Uterus (tissue), 4 donors: ENCODE measurements at places on chromosomes 5 and 9.

- DNase-seq: no peak
Measured at GRCh38 chr5:96287136-96287535, 145.9 kb downstream of the PCSK1 start.

DNA sequence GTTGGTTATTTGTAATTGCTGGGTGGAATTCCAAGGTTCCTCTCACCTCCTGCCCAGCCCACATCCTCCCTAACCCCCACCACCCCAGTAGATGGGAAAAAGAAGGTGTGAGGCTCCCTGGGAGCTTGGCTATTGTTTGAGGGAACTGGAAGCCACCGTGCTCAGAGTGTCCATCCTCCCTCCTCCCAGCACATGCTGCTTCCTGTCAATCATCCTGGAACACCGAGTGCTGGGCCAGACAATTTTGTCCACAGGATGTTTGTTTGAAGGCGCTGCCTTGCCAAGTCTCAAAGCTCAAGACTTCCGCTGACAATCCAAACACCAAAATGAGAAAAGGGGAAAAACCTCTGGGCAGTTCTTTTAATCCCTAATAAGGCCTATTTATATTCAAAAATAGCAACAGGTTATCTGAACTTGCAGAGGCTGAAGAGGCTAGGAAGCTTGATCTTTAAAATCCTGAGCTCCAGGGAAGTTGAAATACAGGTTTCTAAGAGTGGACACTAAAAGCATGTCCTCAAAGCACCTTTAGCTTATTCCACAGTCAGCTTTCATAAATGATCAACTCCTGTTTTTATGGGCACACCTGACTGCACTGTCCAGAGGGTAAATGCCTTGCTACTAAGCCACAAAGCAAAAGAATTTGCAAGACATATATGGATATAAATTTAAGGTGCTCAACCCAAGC, 286.7 kb downstream of the NFIB start:
- DNase-seq: peak; percentile 33

DNA sequence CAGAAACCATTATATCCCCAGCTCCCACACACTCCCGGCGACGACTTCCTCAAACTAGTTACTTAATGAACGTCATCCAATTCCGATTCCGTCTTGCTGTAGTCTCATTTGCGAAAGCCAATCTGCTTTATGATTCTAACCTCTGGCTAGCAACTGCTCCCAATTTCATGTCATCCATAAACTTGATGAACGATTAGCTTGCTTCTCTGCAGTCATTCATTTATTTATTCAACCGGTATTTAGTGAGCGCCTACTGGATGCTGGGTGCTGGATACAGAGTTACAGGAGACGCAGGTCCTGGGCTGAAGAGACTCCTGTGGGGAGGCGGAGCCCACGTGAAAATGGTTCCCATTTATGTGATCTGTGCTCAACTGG, 46.2 kb downstream of the TSPAN17 start:
- DNase-seq: no peak

DNA sequence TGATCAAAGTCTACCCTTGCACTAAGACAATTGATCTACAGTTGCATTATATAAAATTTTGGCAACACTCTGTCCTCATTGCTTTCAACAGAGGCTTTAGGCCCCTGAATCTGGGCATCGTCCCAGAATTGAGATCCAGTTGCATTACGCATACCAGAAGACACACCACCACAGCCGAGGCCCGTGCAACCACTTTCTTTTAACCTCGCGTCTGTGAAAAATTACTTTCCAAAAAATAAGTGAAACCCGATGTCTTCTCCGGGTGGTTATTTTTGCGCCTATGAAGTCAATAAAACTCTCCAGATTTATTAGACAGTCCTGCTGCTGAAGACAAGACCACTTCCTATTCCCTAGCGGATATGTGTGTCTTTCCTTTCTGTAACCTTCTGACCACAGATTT, 52.1 kb upstream of the NFIB start:
- DNase-seq: peak; percentile 55

GRCh38 chr9:135010586-135010860, 76.9 kb upstream of the OLFM1 start:
- DNase-seq: no peak

DNA sequence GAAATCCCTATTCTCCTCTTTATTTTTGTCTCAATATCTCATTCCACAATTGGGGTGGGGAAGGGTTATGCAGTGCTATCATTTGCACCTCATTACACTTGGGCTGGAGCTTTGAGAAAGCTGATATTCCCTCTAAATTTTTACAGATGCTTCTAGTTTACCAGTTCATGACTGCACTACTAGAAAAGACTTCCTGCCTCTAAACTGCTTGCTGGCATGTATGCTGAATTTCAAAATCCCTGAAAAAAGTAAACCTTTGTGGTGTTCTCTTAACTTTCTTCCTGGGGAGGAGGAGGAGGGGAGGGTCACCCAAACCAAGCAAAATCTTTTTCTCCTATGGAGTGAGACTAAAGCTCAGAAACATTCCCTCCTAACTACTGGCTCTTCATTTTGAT, 45.1 kb downstream of the BNC2 start:
- no peak for DNase-seq

DNA sequence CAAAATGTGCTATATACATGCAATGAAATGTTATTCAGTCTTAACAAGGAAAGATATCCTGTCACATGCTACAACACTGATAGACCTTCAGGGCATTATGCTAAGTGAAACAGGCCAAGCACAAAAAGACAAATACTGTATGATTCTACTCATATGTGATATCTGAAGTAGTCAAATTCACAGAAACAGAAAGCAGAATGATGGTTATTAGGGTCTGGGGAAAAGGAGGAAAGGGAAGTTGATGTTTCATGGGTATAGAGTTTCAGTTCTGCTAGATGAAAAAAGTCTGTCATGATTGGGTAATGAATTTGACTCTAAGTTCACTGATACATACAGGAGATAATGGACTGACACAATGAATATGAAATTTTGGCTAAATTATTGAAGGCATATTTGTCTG, 11.2 kb upstream of the RIC1 start:
- no peak for DNase-seq

- DNase-seq: no peak
Measured at GRCh38 chr5:171700318-171700912, 85.2 kb upstream of the SMIM23 start.

DNA sequence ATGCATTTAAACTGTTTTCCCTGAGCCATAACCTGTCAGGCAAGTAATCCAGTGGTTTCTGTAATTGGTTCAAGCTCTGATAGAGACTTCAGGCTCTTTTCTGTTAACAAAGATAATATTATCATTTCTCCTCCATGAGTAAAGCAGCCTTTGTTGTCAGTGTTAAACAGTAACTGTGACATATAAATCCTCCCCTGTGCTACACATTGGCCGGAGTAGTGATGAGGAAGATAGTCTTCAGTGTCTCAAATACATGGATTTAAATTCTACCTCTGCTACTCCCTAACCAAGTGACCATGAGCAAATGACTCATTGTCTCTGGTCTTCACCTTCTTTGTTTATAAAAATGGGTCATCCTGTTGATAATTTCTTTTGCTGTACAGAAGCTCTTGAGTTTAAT, 615.5 kb upstream of the CHD1 start:
- DNase-seq: no peak

GRCh38 chr9:127531676-127532075, 80.4 kb downstream of the LRSAM1 start:
- no peak for DNase-seq

- no peak for DNase-seq
Measured at GRCh38 chr5:127596501-127596900, 52.4 kb upstream of the CTXN3 start.

- DNase-seq: no peak
Measured at GRCh38 chr9:107523539-107523938, 34.0 kb upstream of the KLF4 start.

- no peak for DNase-seq
Measured at GRCh38 chr9:91371894-91372293, 10.2 kb upstream of the AUH start.

- no peak for DNase-seq
Measured at GRCh38 chr9:104256031-104256695, 162.1 kb downstream of the SMC2 start.
